ENCODE measurements at places on chromosomes 1 and 21. TPM values are rescaled to one million over a fixed set of nuclear protein-coding genes. Genes with fewer than 3 reads are reported as not detected.

DNA sequence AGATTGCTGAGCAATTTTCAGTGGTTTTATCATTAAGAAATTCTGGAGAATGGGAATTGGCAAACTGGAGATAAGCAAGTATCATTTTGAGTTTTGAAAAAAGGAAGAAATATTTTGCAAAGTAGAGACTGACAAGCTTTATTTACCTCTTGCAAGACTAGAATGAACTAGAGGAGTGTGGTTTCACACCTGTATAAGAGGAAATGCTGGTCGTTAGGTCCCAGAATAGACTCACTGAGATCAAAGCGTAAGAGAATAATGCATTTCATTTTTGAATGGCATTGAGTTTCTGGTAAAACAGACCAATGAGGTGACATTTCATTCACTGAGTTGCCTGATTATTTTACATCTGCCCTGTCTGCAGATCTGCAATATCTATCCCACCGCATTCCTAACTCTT lies 308.1 kb downstream of the ADGRL2 start:
- DNase-seq, result no peak

- DNase-seq, result no peak
These were observed 3.3 kb downstream of the ZBTB18 start for GRCh38 chr1:244054247-244054923.

DNA sequence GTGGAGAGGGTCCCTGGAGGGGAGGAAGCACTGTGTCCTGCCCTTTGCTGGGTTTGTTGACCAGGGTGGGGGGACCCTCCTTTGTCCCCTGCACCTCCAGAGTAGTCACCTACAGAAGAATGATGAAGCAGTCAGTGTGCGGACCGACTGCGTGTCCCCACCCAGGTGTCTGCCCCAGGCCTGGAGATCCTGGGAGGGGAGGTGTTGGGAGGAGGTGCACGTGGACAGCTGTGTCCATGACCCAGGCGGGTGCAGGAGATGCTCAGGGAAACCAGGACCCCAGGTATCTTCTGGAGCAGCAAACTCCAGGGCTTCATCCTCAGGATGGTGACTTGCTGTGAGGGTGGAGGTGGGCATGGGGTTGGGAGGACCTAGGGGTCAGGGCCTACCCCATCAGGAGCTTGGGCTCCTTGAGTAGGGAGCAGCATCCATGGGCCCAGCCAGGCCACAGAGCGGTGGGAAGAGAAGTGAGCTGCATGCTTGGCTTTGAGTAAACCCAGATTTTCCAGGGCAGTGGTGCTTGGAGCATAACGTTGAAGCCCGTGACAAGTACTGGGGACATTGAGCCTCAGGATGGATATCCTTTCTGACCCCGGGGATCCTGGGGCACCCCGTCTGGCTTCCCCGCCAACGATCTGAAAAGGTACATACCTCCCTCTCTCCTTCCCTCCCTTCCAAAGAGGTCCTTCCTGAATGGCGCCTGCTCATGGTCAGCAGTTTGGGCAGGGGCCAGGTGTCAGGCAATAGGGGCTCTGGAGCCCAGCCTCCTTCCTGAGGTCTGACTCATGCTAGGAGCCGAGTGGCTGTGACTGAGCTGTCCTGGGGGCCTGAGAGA lies 13.7 kb downstream of the ACTRT2 start:
- DNase-seq, result peak; percentile 62

DNA sequence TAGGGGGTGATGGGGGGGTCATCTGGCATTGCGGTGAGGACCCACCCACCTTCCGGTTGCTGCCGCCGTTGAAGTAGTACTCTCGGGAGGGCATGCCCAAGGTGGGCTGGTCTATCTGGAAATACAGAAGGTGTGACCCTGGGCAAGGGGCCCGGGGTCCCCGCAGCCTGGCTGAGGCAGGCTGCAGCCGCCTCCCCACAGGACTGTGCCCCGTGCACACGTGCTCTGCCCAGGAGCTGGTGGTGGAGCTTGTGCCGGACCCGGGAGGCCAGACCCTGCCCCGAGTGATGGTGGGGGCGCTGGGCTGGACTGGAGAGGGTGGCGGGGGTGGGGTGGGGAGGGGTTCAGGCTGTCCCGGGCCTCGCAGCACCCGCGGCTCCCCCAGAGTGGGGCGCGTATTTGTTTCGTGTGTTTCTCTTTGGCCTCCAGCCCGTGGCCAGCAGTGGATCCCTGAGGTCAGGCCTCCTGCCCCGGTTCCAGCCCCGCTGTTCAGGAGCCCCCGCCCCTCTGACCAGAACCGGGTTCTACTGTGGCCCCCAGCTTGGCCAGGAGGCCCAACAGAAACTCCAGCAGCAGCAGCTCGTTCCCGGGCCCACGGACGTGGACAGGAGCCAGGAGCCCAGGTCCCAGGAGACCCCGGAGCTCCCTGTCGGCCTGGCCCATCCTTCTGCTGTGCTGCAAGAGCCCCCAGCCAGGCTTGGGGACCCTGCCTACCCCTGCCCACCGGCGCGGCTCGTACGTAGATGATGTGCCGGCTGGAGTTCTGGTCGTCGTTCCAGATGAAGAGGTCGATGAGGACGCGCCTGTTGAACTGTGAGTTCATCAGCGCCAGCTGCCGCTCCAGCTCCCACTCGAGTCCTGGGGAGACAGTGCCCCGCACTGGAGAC lies 19.2 kb downstream of the PRXL2B start:
- DNase-seq, result peak; percentile 55

GRCh38 chr1:64877151-64877550 lies 89.2 kb downstream of the JAK1 start:
- no peak for DNase-seq

GRCh38 chr1:72284084-72284347 lies 1.7 kb upstream of the NEGR1 start:
- no peak for DNase-seq

- DNase-seq, result no peak
These were observed 75.2 kb upstream of the TEKT2 start for GRCh38 chr1:36008546-36009197.

DNA sequence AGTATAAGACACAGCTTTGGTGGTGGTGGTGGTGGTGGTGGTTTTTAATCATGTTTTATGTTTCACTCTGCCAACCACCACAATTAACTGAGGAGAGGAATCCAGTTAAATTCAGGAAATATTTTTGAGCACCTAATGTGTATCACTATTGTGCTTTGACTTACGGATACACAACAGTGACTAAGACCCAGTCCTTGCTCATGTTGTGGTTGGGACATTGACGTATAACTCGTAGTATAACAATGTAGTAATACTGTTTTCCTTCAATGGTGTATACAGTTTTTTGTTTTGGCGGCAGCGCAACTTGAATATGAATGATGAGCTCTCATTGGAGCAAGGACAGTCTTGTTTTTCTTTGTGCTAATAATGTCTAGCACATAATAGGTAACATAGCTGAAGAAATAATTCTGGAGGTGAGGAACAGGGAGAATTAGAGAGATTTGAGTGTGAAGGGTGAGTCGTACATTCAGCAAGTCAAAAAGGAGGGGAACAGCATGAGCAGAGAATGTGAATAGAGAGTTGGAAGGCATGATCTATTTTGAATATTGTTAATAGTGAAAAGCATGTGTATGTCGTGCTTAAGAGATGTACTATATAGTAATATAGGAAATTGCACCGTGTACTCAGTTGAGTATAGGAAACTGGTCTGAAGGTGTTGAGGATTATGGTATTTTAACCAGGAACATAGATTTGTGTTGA lies 5.5 kb downstream of the CACYBP start:
- no peak for DNase-seq

- no peak for DNase-seq
These were observed 134.9 kb upstream of the IPO9 start for GRCh38 chr1:201693890-201694607.

DNA sequence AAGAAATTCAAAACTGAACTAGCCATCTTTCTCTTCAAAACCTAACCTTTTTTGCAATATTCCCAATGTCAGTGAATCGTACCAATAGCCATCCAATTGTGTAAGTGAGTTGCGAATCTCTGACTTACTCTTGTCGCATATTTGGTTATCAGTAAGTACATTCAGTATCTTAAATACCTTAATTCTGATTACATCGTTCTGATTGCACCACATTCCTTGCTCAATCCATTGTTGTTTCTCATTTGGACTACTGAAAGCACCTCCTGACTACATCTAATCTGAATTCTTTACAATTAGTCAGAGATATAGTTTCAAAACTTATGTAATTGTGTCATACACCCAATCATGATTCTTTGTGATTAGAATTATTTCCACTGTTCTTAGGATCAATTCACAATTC lies 16.8 kb upstream of the BRINP3 start:
- no peak for DNase-seq

POU3F1 gene
- not detected for total RNA-seq

LCE2C gene
- not detected for total RNA-seq

KCNJ10 gene
- 0.05 TPM for total RNA-seq
